ENCODE measurements at places on chromosomes 4 and X. TPM values are rescaled to one million over a fixed set of nuclear protein-coding genes. Genes with fewer than 3 reads are reported as not detected.

DNA sequence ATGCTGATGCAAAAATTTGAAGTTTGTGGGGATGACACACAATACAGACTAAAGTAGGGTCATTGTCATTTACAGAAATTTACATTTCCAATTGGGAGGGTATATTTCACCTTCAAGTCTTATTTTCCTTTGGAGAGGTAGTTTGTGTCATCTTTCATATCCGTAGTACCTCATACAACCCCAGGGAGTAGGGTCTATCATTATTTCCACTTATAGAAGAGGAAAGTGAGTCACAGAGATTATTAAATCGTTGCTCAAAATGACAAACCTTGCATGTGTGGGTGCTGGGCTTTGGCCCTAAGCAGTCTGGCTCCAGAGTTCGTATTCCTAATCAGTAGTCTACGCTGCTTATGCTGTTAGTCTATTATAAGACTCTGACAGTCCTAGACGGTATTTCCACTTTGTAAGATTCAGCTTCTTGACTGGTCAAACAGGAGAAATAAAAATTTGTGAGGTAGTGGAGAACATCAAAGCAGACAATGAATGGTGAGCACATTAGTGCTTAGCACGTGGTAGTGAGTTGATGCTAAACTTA, 516.5 kb downstream of the PCDH7 start:
- DNase-seq, result no peak

DNA sequence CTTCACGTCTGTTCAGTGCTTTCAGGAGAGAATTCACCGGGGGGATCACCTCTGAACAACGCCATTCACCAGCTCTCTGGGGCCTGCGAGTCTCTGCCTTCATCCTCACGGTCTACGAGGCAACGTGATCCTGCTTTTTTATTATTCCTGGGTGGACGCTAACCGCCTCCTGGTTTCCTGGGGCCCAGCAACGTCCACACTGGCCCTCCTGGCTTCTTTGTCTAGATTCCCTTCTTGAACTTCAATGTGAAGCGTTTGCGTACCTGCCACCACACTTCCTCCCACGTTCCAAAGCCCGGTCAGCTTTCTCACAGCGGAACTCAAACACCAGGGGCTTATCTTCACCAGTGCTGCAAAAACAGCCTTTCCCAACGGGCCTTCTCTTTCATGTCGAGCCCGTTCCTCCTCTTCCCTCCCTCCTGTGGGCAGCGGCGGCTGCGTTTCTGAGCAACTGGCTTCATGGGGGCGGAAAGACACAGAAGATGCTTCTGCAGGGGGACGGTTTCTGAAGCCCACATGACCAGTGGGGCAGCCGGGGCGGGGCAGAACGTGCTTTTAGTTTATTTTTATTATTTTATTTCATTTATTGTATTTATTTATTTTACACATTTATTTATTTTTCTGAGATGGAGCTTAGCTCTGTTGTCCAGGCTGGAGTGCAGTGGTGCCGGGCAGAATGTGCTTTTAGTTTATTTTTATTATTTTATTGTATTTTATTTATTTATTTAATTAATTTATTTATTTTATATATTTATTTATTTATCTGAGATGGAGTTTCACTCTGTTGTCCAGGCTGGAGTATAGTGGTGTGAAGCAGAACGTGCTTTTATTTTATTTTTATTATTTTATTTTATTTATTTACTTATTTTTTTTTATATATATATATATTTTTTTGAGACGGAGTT, 64.6 kb downstream of the CRLF2 start:
- no peak for DNase-seq

DNA sequence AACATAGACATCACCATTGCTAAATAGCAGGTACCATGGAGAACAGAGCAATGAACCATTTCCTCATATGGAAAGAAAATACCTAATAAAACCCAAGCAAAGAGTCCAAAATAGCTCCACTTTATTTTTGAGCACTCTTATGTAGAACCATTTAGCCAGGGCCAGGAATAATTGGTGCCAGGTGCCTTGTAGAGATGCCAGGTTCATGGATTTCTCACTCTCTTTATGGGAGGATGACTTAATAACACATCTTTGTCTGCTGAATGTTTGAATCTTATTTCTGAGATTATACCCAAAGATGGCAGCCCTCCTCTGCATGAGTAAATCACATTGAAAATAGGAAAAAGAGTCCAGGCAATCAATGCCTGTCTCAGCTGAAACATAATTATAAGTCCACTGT, 212.3 kb upstream of the SFRP2 start:
- no peak for DNase-seq

Gene PAPSS1
- 33.6 TPM for polyA plus RNA-seq

DNA sequence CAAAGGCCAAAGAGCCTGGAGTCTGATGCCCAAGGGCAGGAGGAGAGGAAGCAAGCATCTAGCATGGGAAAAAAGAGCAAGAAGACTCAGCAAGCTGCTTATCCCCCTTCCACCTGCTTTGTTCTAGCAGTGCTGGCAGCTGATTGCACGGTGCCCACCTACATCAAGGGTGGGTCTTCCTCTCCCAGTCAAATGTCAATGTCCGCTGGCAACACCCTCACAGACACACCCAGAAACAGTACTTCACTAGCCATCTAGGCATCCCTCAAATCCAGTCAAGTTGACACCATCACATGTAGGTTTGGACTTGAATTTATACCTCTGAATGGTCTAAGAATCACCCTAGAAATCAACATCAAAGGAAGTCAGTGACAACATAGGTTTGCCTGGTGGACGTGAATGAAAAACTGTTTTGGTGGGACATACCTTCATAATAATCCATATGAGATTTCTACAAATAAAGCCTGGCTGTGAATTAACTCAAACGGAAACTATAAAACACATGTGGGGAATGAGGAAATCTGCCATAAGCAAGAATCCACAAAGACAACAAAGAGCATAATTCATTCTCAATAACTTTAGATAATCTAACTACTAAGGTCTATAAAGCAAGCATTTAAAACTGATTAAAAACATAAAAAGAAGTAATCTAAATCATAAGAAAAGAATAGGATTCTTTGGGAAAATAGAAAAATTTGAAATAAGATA, 185.8 kb upstream of the JADE1 start:
- DNase-seq, result no peak

DNA sequence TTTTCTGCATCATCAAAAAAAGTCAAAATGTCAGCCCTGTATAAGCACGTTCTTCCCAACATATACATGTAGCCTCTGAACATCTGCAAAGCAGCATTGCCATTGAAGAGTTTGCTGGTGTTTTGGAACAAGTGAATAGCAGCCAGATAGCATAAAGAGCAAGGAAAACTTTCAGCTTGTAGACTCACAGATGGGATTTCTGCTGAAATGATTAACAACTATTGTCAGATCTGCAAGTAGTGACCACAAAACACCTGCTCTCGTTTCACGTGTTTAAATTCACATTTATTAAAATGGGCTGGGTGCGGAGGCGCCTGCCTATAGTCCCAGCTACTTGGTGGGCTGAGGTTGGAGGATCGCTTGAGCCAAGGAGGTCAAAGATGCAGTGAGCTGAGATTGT, 123.7 kb downstream of the SPRY1 start:
- no peak for DNase-seq

- no peak for DNase-seq
Observed at GRCh38 chr4:15504041-15504440, 34.4 kb downstream of the CC2D2A start.

DNA sequence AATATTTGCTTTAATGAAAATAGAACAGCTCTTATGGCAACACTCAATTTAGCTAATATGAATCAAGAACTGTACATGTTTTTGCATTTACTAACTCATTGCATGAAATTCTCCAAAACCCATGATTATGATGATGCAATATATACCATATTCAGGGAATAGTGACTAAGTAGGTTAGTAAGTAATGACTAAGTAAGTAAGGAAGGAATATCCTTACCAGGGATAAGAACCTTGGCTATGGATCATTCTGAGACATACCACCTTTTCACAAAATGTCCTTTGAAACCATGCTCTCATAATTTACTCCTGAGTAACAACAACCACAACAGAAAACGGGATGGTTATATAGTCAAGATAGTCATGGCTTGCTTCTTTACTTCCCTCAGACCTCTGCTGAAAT, 1513.0 kb downstream of the STIM2 start:
- DNase-seq, result no peak

Gene APLN
- polyA plus RNA-seq, result 3.2 TPM

DNA sequence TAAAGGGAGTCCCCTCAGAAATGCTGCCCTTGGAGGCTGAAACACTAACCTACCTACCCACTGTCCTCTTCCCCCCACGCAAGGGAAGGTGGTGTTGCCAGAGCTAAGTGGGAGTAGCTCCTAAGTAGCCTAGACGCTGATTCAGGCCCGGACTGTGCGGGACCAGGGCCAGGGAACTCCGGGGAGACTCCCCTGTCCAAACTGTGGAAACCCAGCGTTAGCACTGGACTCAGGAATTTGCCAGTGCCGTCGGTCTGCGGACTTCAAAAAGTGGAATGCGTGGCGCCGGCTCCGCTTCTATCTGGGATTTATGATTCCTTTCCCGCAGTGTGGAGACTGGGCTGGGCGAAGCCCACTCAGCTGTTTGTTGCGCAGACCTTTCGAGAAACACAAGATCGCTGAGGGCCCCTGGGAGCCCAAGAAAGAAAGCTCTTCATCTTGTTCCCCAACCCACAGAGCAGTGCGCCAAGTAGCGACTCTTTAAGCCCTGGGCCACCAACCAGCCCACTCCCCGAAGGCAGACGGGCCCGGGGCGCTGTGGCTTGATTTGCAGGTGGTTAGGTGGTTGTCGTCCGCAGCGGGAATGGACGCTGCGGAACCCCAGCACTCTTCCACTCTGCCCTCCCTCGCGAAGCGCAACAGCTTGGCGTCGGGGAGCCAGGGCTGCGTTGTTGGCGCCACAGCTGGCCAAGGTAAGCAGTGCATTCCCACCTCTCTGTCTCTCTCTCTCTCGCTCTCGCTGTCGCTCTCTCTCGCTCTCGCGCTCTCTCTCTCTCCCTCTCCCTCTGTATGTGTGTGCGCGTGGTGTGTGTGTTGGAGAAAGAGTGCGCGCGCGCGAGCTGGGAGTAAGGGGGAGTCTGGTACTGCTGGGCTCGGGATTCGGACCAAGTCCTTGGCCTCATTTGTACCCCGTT, 2.0 kb downstream of the TMEM255A start:
- no peak for DNase-seq

Gene PPP1R2C
- 54.8 TPM for polyA plus RNA-seq

Gene SLC16A2
- 6.7 TPM for polyA plus RNA-seq

Gene MAGED2
- polyA plus RNA-seq, result 179 TPM

DNA sequence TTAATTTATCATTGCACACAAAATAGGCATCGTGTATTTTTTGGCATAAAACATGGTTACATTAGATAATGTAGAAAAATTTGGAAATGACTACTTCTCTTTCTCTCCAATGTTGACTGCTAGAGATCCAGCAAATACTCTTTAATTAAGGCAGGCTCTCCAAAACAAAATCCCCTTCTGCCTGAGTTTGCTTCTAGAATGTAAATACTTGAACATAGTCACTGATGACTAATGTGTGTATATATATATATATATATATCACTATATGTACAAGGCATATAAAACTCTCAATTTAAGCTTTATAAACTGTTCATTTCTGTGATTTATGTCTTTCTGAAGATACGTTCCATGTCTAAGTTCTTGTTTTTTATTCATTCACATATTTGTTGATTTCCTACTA, 67.2 kb upstream of the CAMK2D start:
- no peak for DNase-seq

Measured in testis (tissue), 5 donors.